ENCODE measurements at places on chromosomes 6 and 20.

DNA sequence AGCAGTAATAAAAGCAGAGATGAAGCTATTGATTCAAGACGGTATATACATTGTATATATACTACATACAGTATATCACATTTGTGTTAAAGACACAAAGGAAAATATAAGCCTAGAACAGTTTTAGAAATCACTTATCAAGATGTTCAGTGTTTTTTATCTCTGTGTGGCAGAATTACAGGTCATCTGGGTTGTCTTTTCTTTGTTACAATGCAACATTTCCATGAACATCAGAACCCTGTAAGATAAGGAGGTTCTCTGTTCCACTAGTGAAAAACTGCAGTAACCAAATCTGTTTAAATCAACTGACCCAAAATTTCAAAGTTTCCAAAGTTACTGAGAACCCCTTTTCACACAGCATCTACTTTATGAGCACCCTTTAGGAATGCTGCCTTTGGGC lies 42.2 kb downstream of the B4GALT5 start:
- no peak for DNase-seq

DNA sequence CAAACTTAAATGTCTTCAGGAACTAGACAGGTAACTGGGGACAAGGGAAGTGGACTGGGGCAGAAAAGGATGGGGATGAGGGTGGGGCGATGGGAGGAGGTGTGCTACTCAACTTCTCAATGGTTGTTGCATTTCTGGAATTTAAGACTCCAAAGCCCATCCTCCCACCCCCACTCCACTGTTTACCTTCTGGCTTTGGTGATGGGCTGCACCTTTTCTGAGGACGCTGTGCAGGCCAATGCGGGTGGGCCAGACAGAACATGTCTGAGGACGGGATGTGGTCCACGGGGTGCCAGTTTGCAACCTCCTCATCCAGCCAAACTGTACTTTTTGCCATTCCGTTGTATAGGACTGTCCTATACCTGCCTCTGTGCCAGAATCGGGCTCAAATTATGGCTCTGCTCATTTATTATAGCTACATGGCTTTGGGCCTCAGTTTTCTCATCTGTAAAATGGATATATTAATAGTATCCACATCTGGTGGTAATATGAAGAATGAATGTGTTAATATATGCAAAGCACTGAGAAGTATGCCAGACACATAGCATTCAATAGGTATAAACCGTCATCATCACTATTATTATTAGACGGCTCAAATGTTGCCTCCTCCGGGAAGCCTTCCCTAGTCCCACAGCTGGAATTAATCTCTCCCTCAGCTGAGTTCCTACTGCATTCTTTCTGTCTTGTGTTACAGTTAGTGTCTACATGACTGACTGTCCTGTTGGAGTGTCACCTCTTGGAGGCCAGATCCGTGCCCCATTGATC lies 31.0 kb upstream of the VEGFA start:
- DNase-seq, result no peak

DNA sequence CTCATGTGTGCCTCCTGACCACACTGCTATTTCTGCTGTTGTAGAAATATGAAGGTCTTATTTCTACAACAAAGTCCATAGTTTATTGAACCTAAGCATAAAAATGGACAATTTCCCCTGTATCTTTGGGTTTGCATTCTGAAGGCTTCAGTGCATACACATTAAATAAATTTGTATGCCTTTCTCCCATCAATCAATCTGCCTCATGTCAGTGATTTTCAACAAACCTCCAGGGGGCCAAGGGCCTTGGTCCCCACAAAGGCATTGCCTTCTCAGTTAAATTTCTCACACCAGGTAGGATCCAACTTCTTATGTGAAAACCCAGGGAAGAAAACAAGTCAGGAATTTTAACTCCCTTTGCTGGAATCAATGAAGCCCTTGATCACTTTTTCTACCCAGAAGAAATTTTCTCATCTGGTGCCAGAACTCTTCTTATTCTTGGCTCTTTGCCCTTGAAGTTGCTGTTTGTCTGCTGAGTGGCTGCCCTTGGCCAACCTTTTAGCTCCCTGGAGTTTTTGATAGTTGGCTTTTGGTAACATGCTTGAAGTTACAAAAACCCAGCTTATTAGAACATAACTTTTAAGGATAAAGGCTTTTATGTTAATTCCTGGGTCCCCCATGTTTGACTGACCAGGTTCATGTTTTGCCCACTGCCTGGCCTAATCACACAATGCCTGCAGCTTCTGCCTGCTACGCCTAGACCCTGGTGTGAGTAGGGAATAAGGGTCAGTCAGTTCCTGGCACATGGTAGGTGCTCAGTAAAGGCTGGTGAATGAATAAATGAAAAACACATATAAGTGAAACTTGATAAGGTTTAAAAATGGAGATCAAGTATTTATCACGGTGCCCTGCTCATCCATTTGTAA lies 37.0 kb downstream of the SHLD1 start:
- no peak for DNase-seq

GRCh38 chr20:12372557-12372956 lies 454.9 kb downstream of the BTBD3 start:
- no peak for DNase-seq

GRCh38 chr6:8065519-8065911 lies 1.3 kb upstream of the BLOC1S5 start:
- DNase-seq, result no peak

DNA sequence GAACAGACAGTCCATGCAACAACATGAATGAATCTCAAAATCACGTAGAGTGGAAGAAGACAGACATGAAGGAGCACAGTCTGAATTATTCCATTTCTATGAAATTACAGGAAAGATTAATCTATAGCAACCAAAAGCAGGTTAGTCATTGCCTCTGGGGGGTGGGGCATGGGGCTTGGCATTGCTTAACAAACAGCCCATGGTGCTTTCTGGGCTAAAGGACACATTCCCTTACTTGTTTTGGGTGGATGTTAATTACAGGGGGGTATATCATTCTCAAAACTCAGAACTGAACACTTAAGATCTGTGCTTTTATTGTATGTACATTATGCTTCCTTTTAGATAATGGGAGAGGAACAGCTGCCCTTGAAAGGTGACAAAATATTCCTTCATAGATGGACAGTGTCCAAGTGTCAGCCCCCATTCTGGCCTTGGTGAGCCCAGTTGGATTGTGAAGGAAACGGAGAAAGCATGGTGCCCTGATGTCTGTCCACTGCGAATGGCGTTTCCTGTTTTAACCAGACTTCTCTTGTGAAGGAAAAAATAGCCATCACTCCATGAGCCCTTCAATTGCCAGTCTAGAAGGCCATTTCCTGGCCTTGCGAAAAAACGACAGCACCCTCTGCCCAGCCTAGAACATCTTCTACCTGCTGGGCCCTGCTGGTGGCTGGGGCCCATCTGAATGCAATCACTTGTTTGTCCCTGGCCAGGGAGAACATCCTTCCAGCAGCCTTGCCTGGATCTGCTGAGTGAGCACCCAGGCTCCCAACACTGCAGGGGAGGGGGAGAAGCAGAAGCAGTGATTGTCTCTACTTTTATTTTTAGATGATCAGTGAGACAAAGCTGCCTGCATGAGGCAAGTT lies 179.7 kb downstream of the BCAS1 start:
- DNase-seq, result no peak

- no peak for DNase-seq
Observed at GRCh38 chr20:64142590-64142989, 21.7 kb upstream of the MYT1 start.

DNA sequence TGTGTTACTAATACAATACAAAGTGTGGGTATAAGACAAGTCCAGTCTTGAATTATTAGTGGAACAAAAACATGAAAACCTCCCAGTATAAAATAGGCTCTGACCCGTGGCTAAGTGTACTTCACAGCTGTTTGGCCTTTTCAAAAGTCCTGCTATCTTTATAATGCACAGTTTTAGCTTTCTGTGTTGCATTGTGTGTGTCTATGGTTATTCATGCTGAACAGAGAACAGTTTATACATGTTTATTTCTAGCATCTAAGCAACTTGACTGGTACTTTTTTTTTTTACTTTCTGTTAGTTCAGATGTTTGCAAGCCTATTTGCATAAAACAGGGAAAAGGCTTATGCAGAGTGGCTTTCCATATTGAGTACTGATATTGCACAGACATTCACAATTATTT lies 119.2 kb upstream of the CCN2 start:
- DNase-seq, result no peak

DNA sequence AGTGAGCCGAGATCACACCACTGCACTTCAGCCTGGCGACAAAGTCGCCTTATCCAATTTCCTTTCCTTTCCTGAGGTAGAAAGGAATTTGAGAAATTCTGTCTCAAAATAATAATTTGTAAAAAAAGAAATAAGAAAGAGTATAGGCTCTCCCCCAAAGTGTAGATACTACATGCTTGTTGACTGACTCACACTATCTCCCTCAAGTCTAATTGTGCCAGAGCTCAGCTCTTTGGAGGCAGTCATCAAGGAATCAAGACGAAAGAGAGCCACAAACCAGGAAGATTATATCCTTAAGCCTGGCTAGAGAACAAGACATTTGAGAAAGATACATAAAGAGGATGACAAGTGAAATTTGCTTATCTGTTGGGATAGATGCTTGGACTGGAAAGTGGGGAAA lies 3.7 kb upstream of the FKBPL start:
- no peak for DNase-seq

DNA sequence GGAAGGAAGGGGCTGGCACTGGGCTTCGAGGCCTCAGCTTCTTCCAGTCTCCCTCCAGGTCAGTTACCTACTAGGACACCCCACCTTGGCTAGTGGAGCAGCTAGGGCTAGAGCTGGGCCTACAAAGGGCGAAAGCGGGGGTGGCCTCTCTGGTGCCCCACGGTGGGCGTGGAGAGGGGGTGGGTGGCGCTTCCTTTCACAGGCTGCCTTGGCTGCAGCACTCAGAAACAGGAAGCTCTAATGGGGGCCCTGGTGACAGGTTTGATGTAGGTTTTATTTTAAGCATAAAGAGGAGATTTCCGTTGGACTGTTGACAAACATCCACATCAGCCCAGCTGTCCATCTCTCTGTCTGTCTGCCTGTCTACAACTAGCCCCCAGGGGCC lies 13.4 kb downstream of the FAM110A start:
- DNase-seq, result peak; percentile 67

- no peak for DNase-seq
Observed at GRCh38 chr6:167137081-167137480, 14.2 kb downstream of the CCR6 start.

GRCh38 chr6:139308286-139308916 lies 16.6 kb upstream of the TXLNB start:
- no peak for DNase-seq

Data from CD4-positive, alpha-beta T cell treated with Interleukin-21 for 1 hour (primary cell).